ENCODE measurements at places on chromosomes 5 and 9.

DNA sequence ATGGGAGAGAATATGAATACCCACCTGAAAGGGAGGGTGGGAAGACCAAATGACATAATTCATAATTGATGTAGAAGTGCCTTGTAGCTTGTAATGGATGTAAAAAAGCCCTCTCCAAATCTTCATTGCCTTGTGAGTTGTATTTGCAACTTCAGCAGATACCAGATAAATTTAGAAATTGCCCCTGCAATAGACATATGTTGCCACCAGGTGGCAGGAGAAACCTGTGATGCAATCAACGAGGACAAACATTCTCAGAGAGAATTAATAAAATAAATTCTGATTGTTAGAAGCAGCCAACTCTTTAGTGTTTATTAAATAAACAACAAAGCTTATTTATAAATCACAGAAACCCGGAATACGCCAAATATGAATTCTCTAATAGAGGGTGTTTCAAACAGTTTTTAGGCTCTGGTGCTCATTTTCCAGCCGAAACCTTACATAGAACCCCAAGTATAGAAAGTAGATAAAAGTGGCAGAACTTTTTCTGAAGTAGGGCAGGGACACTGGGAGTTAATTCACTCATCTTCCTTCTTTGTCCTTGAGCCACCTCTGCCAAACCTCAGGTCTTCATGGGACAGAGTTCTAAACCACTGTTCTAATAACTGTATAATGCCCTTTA is 147.8 kb downstream of the TMEM38B start:
- no peak for DNase-seq

DNA sequence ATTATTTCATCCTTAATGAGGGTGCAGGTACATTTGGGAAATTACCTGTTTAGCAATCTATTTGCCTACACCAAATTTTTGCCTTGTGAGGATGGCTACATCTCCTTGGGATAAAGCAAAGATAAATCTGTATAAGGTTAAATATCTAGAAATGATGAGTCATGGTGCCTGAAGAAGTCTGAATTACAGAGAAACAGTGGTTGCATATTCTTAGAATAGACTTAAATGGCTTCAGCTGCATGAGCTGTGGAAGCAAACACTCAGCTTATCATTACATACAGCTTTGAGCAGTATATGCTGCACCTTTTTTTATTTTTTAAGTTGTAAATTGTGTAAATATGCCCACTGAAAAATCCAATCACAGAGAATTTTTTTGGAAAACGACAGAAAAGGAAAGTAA is 153.5 kb downstream of the RAPGEF6 start:
- no peak for DNase-seq

- no peak for DNase-seq
Observed at GRCh38 chr5:15807248-15807647, 307.3 kb downstream of the FBXL7 start.

DNA sequence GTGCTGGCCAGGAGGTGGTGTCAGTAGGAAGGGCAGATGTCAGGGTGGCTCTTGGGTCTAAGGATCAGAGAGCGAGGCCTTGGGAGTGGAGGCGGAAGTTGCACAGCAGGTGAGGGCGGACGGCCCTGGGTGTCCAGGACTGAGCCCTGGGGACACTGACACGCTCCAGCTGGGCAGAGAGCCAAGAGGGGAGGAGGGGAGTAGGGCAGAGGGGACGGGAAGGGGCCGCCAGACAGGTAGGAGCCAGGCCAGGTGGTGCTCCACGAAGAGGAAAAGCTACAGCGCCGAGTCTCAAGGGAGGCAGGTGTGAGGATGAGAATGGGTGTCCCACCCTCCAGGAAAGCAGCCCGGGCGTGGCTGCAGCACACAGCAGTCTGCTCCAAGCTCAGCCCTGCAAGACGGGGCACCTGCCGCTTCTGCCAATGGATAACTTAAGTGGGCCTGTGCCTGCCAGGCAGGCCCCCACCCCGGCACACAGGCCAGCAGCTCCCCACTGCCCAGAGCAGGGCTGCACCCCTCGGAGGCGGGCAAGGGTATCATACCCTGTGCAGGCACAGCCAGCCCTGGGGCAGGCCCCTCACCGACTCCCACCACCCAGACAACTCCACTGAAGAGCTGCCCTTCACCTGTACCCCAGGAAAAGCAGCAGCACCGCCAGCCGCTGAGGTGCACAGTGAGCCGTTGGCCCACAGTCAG is 4.9 kb downstream of the TPRN start:
- DNase-seq, result no peak

Data from stimulated activated CD4-positive, alpha-beta T cell treated with anti-CD3 and anti-CD28 coated beads, TNF-alpha, amount 100 ng/mL, for 48 hours (primary cell).